ENCODE measurements at places on chromosomes 4 and X.

DNA sequence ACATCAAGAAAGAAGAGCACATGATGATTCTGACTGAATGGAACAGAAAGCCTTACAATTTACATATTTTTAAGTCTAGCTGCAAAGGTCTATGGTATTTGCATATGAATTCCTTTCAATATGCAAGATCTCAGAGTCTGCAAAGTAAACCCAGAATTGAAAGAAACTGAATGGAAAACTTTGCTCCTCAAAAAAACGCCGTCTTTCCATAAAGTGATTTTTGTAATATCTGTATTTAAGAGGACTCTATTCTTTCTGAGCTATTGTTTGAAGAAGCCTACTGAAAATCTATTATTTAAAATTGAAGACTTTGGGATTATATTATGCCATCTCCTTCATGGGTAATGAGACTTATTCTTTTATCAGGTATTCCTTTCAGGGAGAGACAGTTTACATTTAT is 1894.4 kb downstream of the STIM2 start:
- no peak for DNase-seq

DNA sequence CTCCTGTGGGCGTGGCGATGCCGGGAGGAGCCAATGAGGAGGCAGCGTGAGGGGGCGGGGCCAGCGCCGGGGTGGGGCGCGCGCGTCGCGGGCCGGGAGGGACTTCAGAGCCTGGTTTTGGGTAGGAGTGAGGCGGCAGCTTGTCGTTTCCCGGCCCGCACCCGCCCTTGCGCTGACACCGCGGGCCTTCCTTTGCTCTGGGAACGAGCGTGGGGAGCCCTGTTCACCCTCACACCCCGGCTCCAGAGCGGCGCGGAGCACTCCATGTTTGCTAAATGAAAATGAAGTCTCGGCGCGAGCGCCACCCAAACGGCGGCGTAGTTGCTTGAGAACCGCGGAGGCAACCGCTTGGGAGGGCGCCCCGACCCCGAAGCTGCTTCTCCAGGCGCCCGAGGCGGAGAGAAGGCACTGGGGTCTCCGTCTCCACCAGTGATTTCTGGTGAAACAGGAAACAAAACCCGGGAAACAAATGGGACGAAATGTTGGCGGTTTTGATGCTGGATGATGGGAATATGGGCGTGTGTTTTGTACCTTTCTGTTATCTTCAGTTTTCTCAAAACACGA is 497 bp upstream of the GRPEL1 start:
- DNase-seq: no peak

GRCh38 chr4:40976343-40976742 is 226.6 kb downstream of the NSUN7 start:
- DNase-seq: peak; percentile 67

DNA sequence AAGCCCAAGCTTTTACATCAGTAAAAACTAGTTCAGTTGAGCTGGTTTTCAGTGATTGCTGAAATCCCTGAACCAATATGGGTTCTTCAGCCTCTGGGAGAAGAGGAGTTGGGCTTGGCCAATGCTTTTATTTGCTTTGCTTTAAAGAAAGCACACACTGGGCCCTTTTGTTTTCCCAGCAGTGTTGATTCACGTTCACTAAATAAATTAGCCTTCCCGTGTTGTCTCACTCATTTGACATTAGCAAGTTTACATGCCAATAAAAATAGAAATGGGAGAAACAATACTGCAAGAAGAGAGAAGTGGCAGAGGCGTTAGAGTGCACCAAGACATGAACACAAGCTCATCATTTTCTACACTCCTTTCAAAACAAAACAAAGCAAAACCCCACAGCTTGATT is 136.2 kb downstream of the SHROOM3 start:
- DNase-seq: no peak

DNA sequence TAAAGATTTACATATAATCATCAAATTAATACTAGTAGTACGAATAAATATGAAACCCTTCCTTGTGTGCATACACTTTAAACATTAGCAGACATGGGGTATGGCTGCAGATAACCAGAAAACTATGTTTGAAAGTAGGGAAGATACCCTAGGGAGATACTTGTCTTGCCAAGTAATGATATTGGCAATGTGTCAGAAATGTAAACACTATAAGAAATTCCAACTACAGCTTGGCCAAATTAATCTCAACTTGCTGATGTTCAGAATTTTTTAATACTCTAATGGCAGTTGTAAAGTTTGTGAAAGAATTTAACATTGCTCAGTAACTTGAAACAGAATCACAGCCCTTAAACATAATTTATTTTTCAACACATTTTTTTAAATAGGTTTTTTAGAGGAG is 27.4 kb upstream of the HPGD start:
- DNase-seq: no peak
